ENCODE measurements at places on chromosomes 1 and 21. TPM values are rescaled to one million over a fixed set of nuclear protein-coding genes. Genes with fewer than 3 reads are reported as not detected.

GRCh38 chr1:36597514-36597913 lies 114.8 kb upstream of the CSF3R start:
- H3K4me3 ChIP-seq = no peak overlapping the region
- no peak overlapping the region for H3K27ac ChIP-seq
- no peak for DNase-seq
- H3K36me3 ChIP-seq = no peaks in the 10 kb centered on the region
- H3K27me3 ChIP-seq = no peaks in the 10 kb centered on the region

- DNase-seq = no peak
- no peak overlapping the region for H3K27ac ChIP-seq
- no peaks in the 10 kb centered on the region for H3K36me3 ChIP-seq
- H3K27me3 ChIP-seq = peaks cover 3% of the 10 kb centered on the region
- H3K4me1 ChIP-seq = no peaks in the 10 kb centered on the region
Observed at GRCh38 chr1:26049531-26050247, 3.8 kb upstream of the SLC30A2 start.

GRCh38 chr1:157142765-157143423 lies 4.7 kb upstream of the ETV3 start:
- H3K4me3 ChIP-seq = no peak overlapping the region
- H3K36me3 ChIP-seq = no peaks in the 10 kb centered on the region
- H3K27ac ChIP-seq = no peak overlapping the region
- H3K4me1 ChIP-seq = peaks cover 5% of the 10 kb centered on the region
- no peaks in the 10 kb centered on the region for H3K27me3 ChIP-seq

Gene BMP8B
- polyA plus RNA-seq = 0.09 TPM

Gene RHOU
- polyA plus RNA-seq = 0.09 TPM

- H3K27ac ChIP-seq = peak overlapping the region; percentile 68
- DNase-seq = no peak
- H3K36me3 ChIP-seq = no peaks in the 10 kb centered on the region
Observed at GRCh38 chr21:36386031-36386642, 945 bp downstream of the CHAF1B start.

DNA sequence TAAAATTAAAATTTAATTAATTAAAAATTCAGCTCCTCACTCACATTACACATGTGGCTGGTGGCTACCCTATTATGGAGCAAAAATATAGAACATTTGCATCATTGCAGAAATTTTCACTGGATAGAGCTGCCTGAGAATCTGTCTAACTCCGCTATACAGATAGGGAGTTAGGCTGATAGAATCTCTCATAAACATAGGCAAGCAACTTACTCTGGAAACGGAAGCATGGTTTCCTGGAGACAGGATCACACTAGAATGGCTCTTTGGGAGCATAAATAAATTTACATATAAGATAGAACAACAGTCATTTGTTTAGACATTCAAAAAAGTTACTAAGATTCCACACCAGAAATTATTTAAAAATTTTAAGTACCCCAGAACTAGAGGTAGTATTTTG lies 12.2 kb upstream of the LAMC2 start:
- H3K4me1 ChIP-seq = no peaks in the 10 kb centered on the region
- H3K27me3 ChIP-seq = peaks cover 3% of the 10 kb centered on the region
- no peak overlapping the region for H3K27ac ChIP-seq
- no peaks in the 10 kb centered on the region for H3K36me3 ChIP-seq
- H3K4me3 ChIP-seq = no peak overlapping the region

DNA sequence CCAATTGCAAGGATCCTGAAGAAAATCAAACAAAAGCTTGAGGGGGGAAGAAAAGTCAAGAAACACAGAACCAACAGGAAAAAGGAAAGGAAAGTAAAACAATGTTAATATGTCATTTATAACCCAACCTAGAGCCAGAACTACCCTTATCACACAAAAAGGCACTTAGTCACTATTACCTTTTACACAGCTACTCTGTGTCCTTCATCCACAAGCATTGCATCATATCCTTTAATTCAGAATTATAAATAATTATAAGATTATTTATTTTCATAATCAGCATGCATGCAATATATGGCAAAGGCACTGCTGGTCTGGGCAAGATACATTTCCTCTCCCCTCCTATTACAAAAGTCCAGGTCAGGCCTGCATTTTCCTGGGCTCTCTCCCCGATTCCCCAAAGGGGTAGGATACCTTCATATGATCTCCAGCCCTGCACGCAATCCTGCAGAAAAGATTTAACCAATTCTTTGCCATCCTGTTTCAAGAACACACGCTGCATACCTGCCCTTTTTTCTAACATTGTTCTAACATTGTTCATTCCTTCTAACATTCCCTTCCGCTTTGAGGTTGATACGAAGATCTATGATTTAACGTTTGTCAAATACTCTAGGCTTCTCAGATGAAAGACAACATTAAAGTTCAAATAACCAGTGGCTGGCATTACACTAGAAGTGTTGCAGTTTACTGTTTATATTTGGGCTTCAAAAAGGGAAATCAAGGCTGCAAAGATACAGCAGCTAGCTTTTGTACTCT lies 4.3 kb downstream of the PTPN14 start:
- H3K27ac ChIP-seq = no peak overlapping the region
- no peak overlapping the region for H3K4me3 ChIP-seq
- peaks cover 6% of the 10 kb centered on the region for H3K27me3 ChIP-seq
- no peaks in the 10 kb centered on the region for H3K36me3 ChIP-seq
- no peaks in the 10 kb centered on the region for H3K4me1 ChIP-seq

DNA sequence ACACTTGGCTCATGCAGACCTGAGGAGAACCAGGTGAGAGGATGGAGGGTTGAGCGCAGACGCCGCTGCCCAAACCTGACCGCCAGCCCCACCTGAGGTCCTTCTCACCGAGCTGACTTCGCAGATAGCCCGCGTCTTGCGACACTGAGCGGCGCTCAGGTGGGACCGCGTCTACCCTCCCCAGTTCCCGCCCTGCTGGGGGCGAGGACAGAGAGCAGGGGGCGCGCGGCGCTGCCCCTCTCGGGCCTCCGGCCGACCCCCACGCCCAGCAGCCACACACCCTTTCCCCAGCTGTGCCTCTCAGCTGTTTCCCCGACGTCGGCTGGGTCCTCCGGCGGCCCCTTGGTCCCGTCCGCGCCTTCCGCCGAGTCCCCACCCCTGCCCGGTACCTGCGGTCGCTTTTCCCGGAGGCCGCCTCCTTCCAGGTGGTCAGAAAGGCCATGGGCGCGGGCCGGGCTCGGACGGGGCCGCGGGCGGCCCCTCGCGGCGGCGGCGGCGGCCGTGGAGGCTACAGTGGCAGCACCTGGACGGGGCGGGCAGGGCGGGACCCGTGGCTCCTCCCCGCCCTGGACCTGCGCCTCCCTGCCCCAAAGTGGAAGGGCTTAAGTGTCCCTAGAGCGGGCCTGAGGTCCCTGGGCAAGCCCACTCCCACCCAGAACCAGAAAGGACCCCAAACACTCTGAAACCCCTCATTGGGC lies 14.4 kb upstream of the TTC39A start:
- H3K36me3 ChIP-seq = no peaks in the 10 kb centered on the region
- no peaks in the 10 kb centered on the region for H3K4me1 ChIP-seq
- H3K27ac ChIP-seq = no peak overlapping the region
- DNase-seq = no peak

DNA sequence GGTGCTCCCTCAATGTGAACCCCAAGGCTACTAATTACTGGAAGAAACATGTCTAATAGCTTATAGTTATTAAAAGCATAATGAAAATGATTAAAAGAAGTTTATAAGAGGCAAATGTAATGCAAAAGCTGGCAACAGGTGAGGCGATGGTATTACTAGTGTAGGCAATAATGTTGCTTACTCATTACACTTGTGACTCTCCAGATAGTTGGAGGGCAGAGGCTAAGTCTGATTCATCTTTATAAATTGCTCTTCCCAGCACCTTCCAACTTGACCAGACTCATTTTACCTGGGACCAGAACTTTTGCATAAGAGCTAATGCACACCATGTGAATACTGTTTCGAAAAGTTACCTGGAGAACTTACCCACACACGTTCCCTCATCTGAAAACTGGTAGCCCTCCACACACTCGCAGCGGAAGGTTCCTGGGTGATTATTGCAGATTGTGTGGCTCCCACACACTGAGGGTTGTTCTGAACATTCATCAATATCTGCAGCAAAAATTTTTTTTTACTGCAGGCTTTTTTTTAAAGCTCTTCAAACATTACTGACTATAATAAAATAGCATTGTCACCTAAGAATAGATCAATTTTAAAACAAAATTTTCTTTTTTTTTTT lies 48.0 kb downstream of the NID1 start:
- H3K27me3 ChIP-seq = no peaks in the 10 kb centered on the region
- no peak overlapping the region for H3K27ac ChIP-seq
- H3K36me3 ChIP-seq = no peaks in the 10 kb centered on the region
- no peaks in the 10 kb centered on the region for H3K4me1 ChIP-seq

Gene CATSPER4
- not detected for polyA plus RNA-seq

- DNase-seq = no peak
- no peaks in the 10 kb centered on the region for H3K4me1 ChIP-seq
- H3K4me3 ChIP-seq = no peak overlapping the region
Observed at GRCh38 chr1:228337031-228337564, 69.5 kb downstream of the TRIM11 start.

GRCh38 chr1:109528712-109529111 lies 11.0 kb upstream of the GPR61 start:
- H3K27me3 ChIP-seq = no peaks in the 10 kb centered on the region
- H3K27ac ChIP-seq = no peak overlapping the region
- no peak overlapping the region for H3K4me3 ChIP-seq
- no peak for DNase-seq
- no peaks in the 10 kb centered on the region for H3K36me3 ChIP-seq

Gene KRTAP21-2
- polyA plus RNA-seq = not detected

DNA sequence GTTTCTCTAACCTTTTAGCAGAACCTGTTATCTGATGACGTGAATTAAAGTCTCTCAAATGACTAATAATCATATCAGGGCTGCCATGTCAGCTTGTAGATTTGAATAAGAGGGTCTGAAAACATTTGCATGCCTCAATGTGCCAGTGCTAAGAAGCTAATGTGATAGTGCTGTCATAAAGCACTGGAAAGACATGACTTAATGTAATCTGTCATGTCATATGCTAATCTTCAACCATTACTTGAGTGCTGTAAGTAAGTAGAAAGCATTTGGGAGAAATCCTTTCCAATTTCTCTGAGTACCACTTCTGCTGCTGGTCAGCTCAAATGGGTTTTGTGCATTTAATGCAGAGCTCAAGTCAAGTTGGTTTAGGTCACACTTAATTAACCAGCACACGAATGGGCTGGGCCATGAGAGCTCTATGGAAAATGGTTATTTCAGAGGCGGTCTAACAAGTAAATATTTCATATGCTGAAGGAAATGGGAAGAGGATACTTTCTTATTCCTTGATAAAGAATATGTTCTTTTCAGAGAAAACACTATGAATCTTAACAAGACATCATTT lies 609.2 kb downstream of the LMO4 start:
- H3K4me1 ChIP-seq = no peaks in the 10 kb centered on the region
- H3K4me3 ChIP-seq = no peak overlapping the region
- no peaks in the 10 kb centered on the region for H3K27me3 ChIP-seq
- no peak for DNase-seq

- H3K4me3 ChIP-seq = no peak overlapping the region
- DNase-seq = no peak
- no peaks in the 10 kb centered on the region for H3K4me1 ChIP-seq
- no peaks in the 10 kb centered on the region for H3K36me3 ChIP-seq
- H3K27ac ChIP-seq = no peak overlapping the region
Observed at GRCh38 chr21:41269535-41269934, 47.1 kb upstream of the FAM3B start.

- H3K27ac ChIP-seq = no peak overlapping the region
- H3K4me3 ChIP-seq = no peak overlapping the region
- DNase-seq = no peak
Observed at GRCh38 chr1:113663165-113663951, 95.9 kb downstream of the PHTF1 start.

Gene PDZK1IP1
- not detected for polyA plus RNA-seq

DNA sequence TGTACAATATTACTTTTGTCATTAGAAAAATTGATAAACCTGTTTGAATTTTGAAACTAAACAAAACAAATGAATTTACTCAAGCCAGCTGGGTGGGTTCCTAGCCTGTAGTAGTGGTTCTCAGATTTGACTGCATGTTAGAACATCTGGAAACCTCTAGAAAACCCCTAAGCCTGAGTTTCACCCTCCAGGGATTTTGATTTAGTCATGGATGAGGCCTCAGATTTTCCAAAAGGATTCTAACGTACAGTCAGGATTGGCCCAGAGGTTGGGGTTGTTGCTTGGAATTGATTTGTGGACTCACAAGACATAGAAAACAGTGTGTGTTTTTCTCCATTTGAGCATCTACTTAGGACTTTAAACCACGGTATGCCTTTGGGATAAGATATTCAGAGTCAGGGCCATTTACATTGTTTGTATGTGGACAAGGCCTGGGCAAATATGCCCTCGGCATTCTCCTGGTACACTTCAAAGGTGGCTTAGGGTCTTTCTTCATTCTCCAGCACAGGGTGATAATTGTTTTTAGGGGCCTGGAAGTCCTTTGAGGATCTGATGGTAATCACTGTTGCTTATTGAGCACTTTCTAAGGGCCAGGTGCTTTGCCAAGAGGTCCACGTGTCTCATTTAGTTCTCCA lies 42.6 kb downstream of the ATP5PO start:
- H3K36me3 ChIP-seq = no peaks in the 10 kb centered on the region
- H3K4me3 ChIP-seq = no peak overlapping the region
- H3K27me3 ChIP-seq = no peaks in the 10 kb centered on the region
- DNase-seq = no peak
- H3K4me1 ChIP-seq = no peaks in the 10 kb centered on the region

Gene AQP10
- not detected for polyA plus RNA-seq

DNA sequence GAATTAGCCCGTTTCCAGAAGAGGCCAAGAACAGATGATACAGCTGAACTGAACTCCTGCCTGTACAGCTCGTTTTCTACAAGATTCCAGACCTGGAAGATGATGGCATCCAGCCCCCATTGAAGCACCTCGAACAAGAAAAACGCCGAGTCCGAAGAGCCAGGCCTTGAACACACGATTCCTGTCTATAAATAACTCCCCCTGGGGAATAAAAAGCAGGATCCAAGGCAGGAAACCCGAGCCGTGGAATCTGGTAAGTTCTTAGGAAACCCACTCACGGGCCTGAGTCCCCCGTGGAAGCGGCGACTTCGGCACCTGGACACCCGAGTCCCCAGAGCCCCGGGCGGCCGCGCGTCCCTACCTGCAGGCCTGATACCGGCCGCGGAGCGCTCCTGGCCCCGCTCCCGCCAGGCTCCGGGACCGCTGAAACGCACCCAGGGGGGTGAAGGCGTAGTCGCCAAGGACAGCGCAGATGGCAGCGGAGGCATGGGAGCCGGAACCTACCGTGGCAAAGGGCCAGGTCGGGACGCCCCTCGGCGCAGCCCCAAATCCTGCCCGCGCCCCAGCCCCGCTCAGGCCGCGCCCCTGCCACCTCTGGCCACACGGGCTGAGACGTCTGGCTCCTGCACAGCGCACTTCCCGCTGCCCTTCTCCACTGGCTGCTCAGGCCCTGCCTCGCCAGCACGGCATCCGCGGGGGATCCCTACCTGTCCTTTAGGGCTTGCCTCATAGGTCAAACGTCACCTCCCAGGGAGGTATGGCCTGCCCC lies 14.0 kb upstream of the HLCS start:
- peak overlapping the region; percentile 19 for H3K27ac ChIP-seq
- no peaks in the 10 kb centered on the region for H3K27me3 ChIP-seq
- DNase-seq = no peak
- no peaks in the 10 kb centered on the region for H3K36me3 ChIP-seq
- H3K4me1 ChIP-seq = no peaks in the 10 kb centered on the region

Gene LCE3D
- polyA plus RNA-seq = not detected

- peaks cover 13% of the 10 kb centered on the region for H3K4me1 ChIP-seq
- H3K27ac ChIP-seq = no peak overlapping the region
- no peaks in the 10 kb centered on the region for H3K27me3 ChIP-seq
- DNase-seq = no peak
- peaks cover 14% of the 10 kb centered on the region for H3K36me3 ChIP-seq
Observed at GRCh38 chr1:207811920-207812720, 60.3 kb downstream of the CD46 start.

- H3K27me3 ChIP-seq = no peaks in the 10 kb centered on the region
- no peak for DNase-seq
- H3K27ac ChIP-seq = no peak overlapping the region
- no peak overlapping the region for H3K4me3 ChIP-seq
- no peaks in the 10 kb centered on the region for H3K4me1 ChIP-seq
Observed at GRCh38 chr1:37021502-37021901, 12.8 kb downstream of the GRIK3 start.
